Stimulated activated CD4-positive, alpha-beta T cell treated with anti-CD3 and anti-CD28 coated beads, Interleukin-12 subunit alpha, Interleukin-12 subunit beta, amount 100 ng/mL, for 24 hours (primary cell): ENCODE measurements at places on chromosomes 16 and 17.

DNA sequence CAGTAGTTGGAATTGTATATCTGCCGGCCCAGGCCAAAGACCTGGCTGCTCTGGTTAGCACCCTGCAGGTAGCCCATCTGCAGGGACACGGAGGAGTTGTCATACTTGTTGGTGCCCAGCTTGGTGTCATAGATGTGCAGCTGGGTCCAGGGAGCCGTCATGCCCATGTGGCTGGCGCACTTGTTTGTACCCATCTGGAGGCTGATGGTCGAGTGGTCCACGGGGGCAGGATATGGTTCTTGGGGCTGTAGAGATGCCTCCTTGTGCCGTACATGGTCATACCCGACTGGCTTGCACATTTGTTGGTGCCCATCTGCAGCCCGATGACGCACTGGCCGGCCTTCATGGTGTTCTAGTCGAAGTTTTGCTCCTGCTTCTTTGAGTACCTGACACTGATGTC is 6.0 kb downstream of the CDH3 start:
- no peak for DNase-seq

DNA sequence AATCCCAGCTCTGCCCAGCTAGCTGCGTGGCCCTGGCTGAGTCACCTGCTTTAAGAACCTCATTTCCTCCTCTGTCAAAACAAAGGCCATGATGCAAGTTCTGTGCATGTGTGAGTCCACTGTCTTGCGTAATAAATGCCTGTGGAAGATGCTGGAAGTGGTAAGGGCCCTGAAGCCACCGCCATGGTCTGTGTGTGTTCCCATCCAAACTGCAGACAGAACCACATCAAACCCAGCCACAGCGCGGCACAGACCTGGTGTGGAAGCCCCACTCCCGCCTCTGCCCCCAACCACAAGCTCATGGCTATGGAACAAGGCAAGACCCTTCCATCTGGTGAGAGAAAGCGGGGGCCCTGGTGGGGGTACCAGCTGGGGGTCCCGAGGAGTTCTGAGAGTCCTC is 26.0 kb downstream of the NECAB2 start:
- no peak for DNase-seq

- DNase-seq: no peak
Measured at GRCh38 chr17:43011728-43012472, 5.3 kb downstream of the IFI35 start.

GRCh38 chr17:17305281-17305801 is 2.2 kb downstream of the NT5M start:
- peak; percentile 13 for DNase-seq

GRCh38 chr17:4600563-4600962 is 16.2 kb downstream of the SMTNL2 start:
- DNase-seq: no peak

DNA sequence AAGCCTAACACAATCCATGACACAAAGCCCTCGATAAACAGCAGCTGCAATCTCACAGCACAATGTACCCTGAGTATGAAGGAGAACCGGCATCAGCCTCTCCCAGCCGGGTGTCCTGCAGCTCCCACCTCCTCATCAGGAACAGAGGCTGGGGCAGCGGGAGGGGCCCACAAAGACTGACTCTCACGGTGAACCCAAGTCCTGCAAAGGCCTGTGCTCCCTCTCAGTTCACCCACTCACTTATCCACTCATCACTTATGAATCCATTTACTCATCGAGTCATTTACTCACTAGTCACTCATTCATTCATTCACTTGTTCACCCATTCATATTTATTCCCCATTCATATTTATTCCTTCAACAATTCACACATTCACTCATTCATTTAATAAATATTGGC is 11.6 kb downstream of the ZNF423 start:
- no peak for DNase-seq

DNA sequence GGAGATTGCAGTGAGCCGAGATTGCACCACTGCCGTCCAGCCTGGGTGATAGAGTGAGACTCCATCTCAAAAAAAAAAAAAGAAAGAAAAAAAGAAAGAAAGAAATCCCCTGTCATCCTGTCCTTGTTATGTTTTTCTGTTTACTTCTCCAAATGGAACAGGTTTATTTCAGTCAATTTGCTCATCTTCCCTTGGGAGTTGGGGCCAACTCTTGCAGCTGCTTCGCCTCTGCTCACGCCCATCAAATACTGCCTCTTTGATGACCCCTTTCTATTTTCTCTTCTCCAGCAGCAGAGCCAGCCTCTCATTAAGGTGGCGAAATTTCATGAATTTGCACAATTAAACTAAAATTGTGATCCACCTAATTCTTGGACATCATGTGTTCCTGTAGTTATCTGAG is 173.4 kb downstream of the ZNF18 start:
- no peak for DNase-seq

DNA sequence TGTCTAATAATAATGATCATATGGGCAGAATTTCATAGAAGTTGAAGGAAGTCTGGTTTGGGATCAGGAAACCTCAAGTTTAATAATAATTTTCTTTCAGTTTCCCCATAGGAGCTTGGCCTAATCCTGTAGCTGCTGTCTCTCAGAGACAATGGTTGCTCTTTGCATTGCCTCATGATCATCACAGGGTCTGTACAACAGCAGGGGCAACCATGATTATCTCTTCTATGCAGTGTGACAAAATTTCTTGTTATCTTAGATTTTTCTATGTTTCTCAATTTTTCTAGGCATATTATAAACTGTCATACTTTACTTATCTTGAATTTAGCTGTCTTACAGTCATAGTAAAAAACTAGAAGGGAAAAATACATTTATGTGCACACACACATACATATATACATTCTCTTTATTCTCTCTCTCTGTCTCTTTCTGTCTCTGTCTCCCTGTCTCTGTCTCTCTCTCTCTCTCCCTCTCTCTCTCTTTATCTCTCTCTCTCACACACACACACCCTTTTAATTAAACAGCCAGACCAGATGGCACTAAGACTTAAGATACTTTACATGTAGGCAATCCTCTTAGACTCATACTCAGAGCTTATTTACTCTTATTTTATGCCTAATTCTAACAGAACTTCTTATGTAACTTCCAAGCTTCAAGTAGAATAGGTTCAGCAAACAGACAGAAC is 30.5 kb downstream of the SMIM36 start:
- DNase-seq: no peak

DNA sequence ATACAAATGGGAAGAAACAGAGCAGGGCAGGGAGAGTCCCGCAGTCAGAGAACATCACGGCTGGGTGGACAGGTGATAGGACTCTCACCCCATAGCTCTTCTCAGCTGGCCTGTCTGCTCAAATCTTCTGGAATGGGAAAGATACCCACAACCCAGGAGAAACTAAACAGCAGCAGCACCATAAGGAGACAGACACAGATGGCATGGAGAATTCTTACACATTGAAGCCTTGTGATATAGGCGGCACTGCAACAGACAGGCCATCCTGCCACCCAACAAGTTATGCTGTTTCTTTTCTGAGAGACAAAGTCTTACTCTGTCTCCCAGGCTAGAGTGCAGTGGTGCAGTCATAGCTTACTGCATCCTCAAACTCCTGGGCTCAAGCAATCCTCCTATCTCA is 8.6 kb upstream of the ANKRD40CL start:
- DNase-seq: no peak

DNA sequence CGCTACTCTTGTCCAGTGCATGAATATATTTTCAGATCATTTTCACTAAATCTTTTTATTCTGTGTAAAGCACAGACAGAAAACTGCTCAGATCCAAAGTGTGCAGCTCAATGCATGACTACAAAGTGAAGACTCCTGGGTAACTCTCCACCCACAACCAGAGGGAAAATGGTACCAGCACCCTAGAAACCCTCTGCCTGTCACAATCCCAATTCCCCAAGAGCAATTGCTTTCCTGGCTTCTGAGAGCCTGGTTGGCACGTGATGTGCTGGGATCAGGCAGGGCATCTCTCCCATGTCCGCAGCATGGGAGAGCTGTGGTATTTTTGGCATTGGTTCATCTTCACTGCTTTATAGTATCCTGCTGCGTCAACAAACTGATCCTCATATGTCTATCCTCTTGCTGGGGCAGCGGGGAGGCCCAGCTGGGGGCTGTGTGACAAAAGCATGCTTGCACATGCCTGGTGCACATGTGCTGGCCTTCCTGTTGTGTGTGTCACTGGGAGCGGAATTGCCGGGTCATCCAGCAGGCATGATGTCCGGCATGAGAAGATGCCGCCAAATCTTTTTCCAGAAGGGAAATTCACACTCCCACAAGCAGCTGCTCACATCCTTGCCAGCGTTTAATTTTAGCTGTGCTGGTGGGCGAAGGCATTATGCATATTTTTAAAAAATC is 278.9 kb upstream of the FOXF1 start:
- no peak for DNase-seq

- no peak for DNase-seq
Measured at GRCh38 chr16:67053767-67054334, 24.9 kb downstream of the CBFB start.

- DNase-seq: no peak
Measured at GRCh38 chr16:14186007-14186794, 115.1 kb downstream of the MRTFB start.

- no peak for DNase-seq
Measured at GRCh38 chr17:19670908-19671307, 22.4 kb downstream of the ALDH3A2 start.

DNA sequence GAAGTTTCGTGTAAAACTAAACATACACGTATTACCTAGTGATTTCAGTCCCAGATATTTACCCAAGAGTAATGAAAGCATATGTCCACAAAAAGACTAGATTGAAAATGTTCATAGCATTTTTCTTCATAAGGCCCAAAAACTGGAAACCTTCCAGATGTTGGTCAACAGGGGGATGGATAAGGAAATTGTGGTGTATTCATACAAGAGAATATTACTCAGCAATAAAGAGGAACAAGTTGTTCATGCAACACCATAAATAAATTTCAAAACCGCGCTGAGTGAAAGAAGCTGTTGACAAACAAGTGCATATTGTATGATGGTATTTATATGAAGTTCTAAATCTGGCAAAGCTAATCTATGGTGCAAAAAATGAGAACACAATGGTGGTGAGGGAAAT is 54.1 kb upstream of the NFAT5 start:
- no peak for DNase-seq
